AG04449 (cell line): ENCODE measurements at places on chromosomes 12 and 14.

DNA sequence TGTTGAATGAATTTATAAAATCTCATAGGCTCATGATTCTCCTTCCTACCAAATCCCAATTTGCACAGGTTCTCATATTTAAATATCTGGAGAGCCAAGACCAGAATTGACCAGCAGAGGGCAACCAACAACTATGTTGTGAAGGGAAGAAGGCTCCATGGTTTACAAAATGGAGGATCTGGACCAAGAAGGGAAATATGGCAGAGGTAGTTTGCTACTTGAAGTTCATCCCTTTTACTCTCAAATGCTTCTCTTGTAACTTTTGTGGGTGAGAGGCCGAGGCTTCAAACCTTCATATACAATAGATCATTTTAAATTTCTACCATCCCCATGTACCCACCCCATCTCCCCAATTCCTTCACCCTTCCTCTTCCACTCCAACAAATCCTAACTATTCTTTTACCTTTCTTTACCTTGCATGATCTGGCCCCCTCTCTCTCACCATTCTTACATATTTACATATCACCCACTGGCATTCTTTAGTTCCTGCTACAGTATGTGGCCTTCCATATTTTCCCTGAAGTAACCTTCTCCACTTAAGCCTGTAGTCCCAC lies 3.8 kb upstream of the SMARCC2 start:
- DNase-seq = peak; percentile 45

DNA sequence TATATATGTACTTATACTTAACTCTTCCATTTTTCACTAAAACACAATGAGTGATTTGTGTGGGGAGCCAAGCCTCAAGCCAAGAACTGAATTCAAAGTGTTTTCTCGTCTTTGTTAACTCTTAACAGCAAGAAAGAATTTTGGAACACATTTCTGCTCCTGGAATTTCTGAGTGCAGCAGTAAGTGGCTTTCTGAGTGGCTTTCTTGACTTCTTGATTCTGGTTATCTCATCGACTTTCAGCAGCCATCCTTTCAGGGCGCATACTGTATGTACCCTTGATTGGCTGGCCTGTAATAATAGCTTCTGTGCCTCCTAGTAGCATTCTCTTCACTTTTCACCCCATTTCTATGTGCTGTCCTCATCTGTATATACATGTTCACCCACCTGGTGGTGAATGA lies 157.4 kb downstream of the FBXL14 start:
- no peak for DNase-seq

GRCh38 chr14:60815371-60815770 lies 80.8 kb downstream of the MNAT1 start:
- no peak for DNase-seq

DNA sequence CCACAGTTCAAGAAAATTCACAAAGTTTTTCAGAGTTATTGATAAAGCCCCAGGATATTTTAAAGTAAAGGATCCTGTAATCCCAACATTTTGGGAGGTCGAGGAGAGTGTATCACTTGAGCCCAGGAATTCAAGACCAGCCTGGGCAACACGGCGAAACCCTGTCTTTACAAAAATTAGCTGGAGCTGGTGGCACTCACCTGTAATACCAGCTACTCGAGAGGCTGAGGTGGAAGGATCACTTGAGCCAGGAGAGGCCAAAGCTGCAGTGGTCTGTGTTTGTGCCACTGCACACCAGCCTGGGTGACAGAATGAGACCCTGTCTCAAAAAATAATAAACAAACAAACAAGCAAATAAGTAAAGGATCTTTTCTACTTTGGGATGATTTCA lies 39.5 kb upstream of the LRRK2 start:
- DNase-seq = no peak

GRCh38 chr12:100895192-100895591 lies 100.6 kb downstream of the ANO4 start:
- no peak for DNase-seq

DNA sequence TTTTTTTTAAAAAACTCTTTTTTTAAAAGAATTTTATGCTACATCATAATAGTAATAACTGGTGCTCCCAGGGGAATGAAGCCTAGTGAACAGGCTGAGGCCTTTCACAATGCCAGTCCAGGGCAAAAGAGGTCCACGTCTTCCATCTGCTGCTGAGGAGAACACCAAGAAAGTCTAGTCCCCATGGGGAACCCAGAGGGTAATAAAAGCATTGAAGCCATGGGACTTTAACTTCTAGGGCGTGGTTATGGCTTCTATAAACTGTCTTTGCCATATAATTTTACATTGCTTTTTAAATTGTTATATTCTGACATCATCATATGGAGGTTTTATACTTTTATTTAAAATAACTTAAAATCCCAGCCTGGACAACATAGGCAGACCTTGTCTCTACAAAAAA lies 64.3 kb downstream of the SLC16A7 start:
- no peak for DNase-seq

GRCh38 chr12:132178316-132178715 lies 34.1 kb downstream of the NOC4L start:
- DNase-seq = no peak

GRCh38 chr14:58104808-58105207 lies 47.2 kb downstream of the ARMH4 start:
- DNase-seq = peak; percentile 58

GRCh38 chr12:22588817-22589216 lies 36.2 kb upstream of the ETNK1 start:
- no peak for DNase-seq

GRCh38 chr14:104656014-104656714 lies 33.3 kb upstream of the INF2 start:
- no peak for DNase-seq

GRCh38 chr12:25924491-25925001 lies 33.9 kb upstream of the RASSF8 start:
- DNase-seq = no peak

DNA sequence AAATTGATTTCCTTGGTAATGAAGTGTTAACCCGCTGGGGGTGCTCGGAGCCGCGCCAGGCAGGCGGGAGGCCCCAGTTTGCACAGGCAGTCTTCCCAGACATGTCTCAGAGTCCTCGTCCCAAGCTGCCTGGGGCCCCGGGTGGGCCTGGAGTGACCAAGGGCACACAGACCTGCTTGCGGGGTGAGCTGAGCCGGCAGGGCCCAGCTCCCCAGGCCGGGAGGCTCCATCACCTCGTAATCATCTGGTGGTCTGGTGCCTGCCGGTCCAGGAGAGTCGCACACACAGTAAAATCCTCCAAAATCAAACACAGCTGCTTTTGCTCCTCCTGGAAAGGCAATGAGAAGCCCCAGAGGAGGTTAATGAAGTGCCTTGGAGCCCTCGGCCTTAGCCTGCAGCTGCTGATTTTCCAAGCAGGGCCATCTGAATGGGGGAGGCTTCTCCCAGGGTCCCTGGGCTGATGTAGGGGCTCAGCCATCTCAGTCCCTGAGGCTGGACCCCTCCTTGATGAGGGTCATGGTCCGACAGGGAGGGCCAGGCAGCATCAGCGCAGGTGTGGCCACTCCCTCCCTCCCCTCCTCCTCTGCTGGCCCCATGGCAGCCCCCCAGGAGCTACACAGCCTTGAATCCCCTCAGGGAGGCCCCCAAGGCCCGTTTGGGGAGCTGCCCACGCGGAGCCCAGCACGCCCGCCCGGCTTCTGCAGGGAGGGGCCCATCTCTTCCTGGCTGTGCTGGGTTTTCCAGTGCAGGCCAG lies 39.4 kb upstream of the FBRSL1 start:
- DNase-seq = no peak

GRCh38 chr14:50344876-50345563 lies 32.9 kb downstream of the DMAC2L start:
- no peak for DNase-seq

- no peak for DNase-seq
These were observed 69.4 kb upstream of the EVL start for GRCh38 chr14:99995700-99996356.

DNA sequence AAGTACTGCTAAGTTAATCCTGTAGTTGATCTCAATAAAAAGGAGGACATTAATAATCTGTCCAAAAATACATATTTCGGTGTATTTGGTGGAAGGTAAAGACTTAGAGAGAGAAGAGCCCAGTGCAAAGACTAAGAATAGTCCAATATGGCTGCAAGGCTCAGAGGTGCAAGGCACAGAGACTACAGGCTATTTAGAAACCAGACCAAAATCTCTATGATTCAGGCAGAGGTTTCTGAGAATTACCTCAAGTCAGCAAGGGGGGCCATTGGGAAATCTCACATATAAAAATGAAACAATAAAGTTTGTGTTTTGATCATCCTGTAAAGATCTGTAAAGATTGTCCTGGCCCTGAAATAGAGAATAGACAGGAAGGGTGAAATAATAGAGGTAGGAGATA lies 1173.0 kb downstream of the VRK1 start:
- DNase-seq = no peak

- no peak for DNase-seq
These were observed 8.9 kb upstream of the TCL1B start for GRCh38 chr14:95677179-95677835.

GRCh38 chr14:66824251-66824650 lies 316.3 kb downstream of the GPHN start:
- DNase-seq = no peak

GRCh38 chr12:52054833-52055730 lies 3.8 kb downstream of the NR4A1 start:
- no peak for DNase-seq

DNA sequence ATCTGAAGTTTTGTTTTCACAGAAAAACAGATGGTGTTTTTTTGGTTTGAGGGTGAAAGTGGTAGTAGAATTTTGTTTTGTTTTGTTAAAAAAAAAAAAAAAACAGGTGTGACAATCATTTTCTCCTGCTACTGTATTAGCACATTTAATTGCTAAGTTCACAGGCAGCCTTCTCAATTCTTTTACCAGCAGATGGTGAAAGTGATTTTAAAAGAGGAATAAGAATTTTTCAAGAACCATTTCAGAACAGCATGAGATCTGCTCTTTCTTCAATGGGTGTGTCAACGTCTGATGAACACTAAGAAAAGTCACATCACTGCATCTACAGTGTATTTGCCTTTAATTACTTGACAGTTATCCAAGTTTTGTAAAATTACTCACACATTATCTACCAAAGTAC lies 303.7 kb upstream of the USP15 start:
- DNase-seq = no peak

- DNase-seq = no peak
These were observed 76.4 kb upstream of the ANO4 start for GRCh38 chr12:100718187-100718586.

DNA sequence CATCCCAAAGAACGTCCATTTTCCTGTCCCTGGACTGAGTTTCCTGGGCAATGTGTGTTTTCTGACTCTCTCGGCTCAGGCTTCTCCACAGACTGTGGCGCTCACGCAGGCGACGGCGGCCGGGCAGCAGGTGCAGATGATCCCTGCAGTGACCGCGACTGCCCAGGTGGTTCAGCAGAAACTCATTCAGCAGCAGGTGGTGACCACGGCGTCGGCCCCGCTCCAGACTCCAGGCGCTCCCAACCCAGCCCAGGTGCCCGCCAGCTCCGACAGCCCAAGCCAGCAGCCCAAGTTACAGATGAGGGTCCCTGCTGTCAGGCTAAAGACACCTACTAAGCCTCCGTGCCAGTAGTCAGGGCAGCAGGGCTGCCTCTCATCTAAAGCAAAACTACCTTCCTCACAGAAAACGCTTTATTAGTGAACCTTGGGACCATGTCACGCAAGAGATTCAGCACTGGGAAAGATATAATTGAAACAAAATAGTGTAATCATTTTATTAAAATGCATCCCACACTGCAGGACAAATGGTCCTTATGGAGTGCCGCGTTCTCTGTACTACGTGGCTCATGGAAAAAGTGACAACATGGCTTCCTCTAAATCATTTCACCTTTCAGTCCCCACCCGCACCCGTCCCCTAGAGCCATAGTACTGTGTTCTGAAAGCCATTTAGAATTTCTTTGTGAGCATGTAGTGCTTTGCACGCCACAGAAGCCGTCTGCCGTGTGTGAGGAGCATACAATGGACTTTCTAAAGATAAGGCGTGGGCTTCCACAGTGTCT lies 66.6 kb downstream of the DDX51 start:
- DNase-seq = no peak

GRCh38 chr14:24409192-24409591 lies 10.4 kb downstream of the NYNRIN start:
- no peak for DNase-seq

DNA sequence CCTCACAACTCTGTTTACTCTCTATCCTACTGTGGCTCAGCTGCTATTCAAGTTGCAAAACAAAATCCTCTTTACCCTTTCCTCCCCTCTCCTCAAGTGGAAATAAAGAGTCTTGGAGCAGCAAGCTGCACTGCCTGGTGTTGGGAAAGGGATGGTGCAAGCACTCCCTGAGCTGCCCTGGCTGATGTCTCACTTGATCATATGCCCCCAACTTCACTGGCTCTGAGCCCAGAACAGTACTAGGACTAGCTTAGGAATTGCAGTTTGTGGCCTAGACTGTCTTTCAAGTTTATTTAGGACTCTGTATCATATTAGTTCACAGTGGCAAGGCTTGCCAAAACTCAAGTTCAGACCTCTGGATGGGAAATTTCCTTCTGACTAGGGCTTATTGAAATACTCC lies 1683.8 kb upstream of the SEL1L start:
- DNase-seq = no peak

DNA sequence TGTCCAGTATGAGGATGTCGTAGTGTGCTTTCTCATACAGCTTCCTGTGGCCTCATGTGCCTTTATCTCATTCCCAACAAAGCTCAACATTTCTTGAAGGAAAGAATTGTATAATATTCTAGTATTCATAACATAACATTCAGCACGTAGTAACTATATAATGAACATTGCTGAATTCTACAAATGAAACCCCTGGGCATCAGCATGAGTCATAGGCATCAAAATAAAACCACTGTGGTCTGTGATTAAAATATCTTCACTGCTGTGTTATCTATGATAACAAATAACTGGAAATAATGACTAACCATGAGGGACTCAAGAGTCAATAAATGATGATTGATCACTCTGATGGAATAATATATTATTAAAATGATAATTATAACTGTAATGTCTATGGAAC lies 255.2 kb downstream of the EMP1 start:
- no peak for DNase-seq
